ENCODE measurements at places on chromosomes 11 and 22. TPM values are rescaled to one million over a fixed set of nuclear protein-coding genes. Genes with fewer than 3 reads are reported as not detected.
A peak's percentile ranks its signal among the peaks of the same experiment; 100 is the strongest.

POTEH gene
- not detected for total RNA-seq

DNA sequence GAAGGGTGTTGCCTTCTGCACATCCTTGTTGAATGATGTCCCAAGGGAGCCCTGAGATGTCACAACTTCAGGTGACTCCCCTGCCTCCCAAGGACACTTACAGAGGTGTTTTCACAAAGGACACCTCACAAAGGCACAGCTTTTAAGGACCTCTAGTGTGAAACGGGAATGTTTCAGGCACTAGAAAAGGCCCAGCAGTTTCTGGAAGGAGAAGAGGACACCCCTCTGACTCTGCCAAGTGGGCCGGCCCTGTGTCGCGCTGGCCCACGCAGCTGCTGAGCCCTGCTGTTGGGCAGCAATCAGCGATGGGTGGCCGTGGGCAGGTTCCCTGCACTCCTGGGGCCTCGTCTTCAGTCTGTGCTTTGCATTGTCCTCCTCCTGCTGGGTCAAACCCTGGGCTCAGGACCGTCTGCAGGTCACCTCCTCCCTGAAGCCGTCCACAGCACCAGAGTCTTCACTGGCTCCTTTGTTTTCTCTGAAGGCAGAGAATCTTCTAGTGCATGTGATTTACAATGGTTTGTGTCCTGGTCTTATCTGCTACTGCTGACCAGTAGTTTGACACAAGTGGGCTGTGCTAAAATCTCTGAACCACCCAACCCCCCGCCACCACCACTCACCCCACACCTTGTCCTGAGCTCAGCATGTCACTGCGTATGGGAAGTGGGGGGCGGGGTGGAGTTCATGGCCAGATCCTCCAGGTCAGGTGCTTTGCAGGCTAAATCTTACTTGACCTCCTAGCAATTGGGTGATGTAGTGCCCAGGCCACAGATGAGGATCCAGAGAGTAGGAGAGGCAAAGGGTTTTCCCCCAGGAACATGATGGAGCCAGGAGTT lies 3.2 kb downstream of the LINC01488 start:
- DNase-seq = no peak

SPON1 gene
- not detected for total RNA-seq

- peak; percentile 53 for DNase-seq
These were observed 84.3 kb downstream of the CCDC81 start for GRCh38 chr11:86459002-86459385.

DNA sequence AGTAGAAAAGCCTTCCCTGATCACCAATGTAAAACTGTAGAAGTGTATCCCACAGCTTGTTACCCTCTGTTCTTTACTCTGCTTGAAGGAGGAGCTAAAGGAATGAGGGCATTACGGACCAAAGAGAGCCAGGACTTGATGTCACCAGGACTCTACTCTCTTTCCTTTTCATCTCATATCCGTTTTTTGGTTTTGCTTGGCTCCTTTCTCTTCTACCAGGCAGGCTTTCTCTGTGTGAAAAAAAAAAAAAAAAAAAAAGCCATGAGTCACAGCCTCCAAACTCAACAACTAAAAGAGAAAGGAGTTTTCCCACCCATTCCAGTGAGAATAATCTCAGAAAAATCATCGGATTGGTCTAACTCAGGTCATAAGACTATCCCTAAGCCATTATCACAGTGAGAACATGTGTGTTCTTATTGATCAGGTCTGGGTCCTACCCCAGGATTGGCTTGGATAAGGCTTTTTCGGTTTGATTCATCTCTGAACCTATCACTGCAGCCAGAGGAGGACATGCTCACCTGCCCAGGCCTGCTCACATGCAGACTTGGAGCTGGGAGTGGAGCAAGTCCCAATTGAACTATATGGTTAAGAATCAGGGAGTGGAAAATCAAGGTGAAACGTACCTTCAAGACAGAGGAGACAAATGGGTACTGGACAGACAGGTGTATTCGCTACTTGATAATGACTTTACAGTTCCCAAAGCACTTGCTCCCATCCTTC lies 19.4 kb upstream of the LRRC55 start:
- no peak for DNase-seq

- peak; percentile 56 for DNase-seq
These were observed 9.4 kb downstream of the IGSF9B start for GRCh38 chr11:133947321-133947756.

MYEOV gene
- total RNA-seq = 59.0 TPM

- DNase-seq = no peak
These were observed 53.5 kb upstream of the SLC25A1 start for GRCh38 chr22:19231986-19232385.

- peak; percentile 25 for DNase-seq
These were observed 32.2 kb downstream of the SBF2 start for GRCh38 chr11:10261821-10262220.

BBS1 gene
- total RNA-seq = 28.4 TPM

SMTNL1 gene
- not detected for total RNA-seq

- no peak for DNase-seq
These were observed 6.9 kb downstream of the AP5B1 start for GRCh38 chr11:65773784-65774411.

TRIM49D2 gene
- not detected for total RNA-seq

DNA sequence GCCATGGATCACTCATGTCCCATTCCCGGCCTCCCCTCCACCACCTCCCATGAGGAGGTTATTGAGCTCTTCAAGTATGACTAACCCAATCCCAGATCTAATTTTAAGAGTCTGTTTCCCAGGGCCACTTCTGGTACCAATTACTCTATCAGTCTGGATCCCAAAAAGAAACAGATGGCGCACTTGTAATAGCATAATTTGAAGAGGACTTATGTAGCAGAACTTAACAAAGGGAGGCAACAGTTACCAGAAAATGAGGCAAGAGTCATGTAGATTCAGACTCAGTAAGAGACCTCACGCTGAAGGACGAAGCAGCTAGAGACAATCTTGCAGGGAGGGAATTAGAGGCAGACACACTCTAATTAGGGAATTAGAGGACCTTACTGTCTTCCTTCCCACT lies 46.9 kb downstream of the DDX6 start:
- DNase-seq = no peak

DNA sequence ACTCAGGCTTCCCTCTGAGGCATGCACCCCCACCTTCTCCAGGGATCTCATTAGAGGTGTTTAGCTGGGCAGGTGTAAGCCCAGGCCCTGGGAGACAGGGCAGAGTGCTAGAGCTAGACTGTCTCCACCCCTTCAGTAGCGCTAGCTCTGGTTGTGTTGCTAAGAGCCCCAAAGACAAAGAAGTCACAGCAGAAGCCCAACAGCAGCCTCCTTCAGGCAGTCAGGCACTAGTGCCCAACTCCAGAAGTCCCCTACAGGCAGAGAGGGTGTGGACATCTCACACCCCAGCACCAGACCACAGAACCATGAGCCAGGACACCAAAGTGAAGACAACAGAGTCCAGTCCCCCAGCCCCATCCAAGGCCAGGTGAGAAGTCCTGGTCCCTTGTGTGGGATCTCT lies at the start of gene CNGA4:
Gene CNGA4 (plus strand): TSS at position 188 of the 400 bp plus-strand sequence. CDS start 118 bp downstream, at position 306.
- DNase-seq = no peak

DNA sequence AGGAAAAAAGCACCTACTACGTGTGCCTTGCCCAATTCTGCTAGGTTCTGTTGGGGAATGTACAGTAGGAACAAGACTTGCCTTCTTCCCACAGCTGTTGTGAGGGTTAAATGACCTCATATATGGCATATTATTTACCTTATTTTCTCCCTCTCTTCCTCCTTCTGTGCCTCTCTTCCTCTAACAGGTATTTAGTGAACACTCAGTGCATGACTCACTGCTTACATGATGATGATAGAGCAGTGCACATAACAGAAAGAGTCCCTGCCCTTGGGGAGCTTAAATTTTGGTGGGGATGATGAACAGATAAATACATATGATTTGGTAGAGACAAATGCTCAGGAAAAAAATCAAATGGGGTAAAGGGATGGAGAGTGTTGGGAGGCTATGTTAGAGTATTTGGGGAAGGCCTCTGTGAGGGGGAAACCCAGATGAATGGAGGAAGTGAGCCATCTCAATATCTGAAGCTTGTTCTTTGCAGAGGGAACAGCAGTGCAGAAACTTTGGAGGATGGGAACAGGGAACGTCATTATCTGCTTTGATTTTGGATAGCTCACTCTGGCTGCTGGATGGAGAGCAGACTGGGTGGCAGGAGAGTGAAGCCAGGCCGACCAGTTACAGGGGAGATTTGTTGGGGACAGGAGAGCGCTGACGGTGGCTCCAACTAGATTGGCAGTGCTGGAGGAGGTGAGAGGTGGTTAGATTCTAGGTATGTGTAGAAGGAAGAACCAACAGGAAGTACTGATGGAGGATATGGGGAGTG lies 95.5 kb upstream of the TENM4 start:
- peak; percentile 9 for DNase-seq

GAL3ST3 gene
- not detected for total RNA-seq

DNA sequence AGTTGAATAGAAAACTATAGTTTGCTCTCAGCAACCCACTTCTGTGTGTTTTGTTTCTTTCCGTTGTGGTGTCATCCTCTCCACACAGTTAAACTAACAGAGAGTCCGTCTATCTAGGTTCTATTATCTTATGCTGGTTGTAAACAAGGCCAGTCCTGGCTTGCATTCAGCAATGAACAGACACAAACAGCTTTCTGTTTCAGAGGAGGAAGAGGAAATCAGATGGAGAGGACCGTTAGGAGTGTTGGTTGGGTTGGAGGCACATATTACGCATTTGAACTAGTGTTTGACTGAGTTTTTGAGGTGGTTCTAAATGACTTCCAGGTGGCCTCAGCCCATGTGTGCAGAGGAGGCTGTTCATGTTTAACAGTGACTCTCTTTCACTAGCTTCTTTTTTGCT lies 129.5 kb upstream of the SORL1-AS1 start:
- DNase-seq = no peak

SCN2B gene
- total RNA-seq = not detected

DNA sequence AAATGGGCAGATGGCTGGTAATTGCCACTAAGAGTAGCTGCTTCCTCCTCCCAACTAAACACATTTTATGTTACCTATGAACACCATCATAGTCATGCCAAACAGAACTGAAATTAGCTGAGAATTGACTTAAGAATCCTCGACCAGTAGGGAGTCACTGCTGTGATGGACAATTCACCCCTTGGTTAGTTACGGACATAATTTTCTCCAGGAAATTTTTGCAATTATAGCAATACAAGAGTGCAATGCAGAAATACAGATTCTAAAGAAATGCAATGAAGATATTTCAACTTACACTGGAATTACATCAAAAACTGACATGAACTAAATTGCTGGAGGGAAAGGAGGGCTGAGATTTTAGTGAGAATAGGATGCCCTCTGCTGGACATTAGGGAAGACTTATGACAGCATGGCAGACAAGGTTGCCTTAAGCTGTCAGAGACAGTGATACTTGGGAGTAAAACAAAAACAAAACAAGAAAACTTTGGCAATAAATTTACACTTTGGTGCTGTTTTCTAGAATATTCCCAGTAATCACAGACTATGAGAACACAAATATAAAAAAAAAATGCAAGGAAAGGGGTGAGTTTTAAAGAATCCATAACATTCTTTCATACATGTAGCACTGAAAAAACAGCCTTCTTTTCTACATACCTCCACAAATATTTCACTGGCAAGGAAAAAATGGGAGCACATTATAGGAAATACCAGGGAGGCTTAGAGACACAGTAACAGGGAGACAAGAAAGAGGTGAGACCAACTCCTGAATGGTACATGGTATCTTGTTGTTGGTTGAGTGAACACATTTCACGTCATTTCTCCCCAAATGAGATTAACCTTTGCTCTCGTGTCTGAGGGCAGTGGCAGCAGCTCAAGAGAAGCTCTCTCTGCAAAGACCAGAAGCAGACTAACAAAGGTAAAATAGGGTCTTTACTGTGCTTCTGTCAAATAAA lies 11.2 kb upstream of the PPP2R1B start:
- DNase-seq = peak; percentile 81

GRCh38 chr22:23784215-23784732 lies 2.5 kb upstream of the SMARCB1 start:
- DNase-seq = no peak

- no peak for DNase-seq
These were observed 1004.5 kb upstream of the CCDC90B start for GRCh38 chr11:84290647-84291046.

DNA sequence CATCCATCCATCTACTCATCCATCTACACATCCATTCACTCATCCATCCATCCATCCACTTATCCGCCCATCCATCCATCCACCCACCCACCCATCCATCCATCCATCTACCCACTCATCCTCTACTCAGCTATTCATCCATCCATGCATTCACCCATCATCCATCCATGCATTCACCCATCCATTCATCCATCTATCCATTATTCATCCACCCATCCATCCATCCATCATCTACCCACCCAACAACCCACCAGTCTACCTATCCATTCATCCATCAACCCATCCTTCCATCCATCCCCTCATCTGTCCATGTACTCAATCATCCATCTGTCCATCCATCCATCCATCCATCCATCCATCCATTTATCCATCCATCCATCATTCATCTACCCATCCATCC lies 972.7 kb downstream of the BRD1 start:
- DNase-seq = no peak

MOGAT2 gene
- total RNA-seq = not detected

DNA sequence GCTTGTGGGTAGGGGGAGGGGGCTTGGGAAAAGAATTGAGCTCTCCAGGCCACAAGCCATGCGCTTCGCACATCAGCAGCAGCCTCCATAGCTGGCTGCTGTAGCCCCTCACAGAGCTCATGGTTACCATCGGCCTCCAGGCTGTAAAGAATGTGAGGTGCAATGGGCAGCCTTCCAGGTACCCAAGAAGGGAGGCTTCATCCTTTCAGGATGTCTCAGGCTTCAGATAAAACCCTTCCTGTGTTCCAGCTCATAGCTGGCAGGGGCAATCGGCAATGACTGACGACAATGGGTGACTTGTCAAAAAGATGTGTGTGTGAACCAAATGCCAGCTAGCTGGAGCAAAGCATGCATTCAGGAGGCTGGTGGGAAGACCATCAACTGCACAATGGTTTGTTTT lies 102.0 kb downstream of the TIMP3 start:
- DNase-seq = no peak

ST14 gene
- 231 TPM for total RNA-seq

DNA sequence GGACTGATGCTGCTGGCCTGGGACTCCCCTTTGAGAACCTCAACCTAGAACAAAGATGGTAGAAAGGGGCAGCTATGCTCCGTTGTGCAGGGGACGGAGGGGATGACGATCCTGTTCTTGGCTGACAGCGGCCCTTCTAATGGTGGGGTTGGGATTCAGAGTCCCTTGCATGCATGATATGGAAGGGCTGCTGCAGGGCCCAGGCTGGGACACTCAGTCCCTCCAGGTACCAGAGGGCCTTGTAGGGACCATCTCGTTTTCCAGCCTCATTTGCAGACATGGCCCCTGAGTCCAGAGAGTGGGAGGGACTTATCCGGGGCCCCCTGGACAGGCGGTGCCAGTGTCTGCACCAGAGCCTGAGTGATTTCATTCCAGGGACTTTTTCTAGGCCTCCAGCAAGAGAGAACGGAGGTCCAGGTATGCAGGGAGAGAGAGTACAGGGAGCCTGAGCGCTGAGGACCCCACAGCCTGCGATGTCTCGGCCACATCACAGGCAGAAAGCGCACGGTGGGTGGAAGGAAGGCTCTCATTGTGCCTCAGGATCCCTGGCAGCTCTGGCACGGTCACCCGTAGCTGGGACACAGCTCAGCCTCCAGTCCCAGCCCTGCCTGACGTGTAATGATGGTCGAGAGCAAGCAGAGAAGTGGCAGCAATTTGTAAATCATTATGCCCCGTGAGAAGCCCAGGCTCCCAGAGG lies 860.8 kb downstream of the TBC1D22A start:
- DNase-seq = no peak

- no peak for DNase-seq
These were observed 446.6 kb downstream of the NELL1 start for GRCh38 chr11:21116009-21116408.

GRCh38 chr11:10303558-10304363 lies 1.1 kb upstream of the ADM start:
- peak; percentile 67 for DNase-seq
